ENCODE measurements at places on chromosomes 4 and X. TPM values are rescaled to one million over a fixed set of nuclear protein-coding genes. Genes with fewer than 3 reads are reported as not detected.

The APBB2 gene
- total RNA-seq: 47.6 TPM

The TEX13D gene
- not detected for total RNA-seq

The DDX53 gene
- not detected for total RNA-seq

The F9 gene
- total RNA-seq: not detected

Measured in smooth muscle cell of the pulmonary artery (primary cell).